ENCODE measurements at places on chromosomes 7 and 10. TPM values are rescaled to one million over a fixed set of nuclear protein-coding genes. Genes with fewer than 3 reads are reported as not detected.

DNA sequence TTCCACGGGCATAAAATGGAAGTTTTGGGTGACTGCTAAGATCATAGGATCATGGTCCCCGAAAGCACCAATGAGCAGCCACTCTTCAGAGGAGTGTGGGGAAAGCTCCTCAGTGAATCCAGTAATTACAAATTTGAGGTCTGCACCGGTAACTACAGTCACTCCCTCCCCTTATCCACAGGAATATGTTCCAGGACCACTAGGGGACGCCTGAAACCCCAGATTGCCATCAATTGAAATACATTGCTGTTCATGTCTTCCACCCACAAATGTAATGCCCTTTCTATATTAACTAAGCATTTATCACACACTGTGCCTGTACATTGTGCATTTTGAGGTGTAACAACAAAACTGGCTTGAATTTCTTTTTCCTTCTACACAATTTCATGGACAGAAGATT, 447.9 kb upstream of the PFKP start:
- no peak for DNase-seq

- no peak for DNase-seq
These were observed 69.6 kb upstream of the RAPGEF5 start for GRCh38 chr7:22426463-22427094.

GRCh38 chr7:25664593-25664992, 436.3 kb upstream of the NPVF start:
- no peak for DNase-seq

GRCh38 chr10:30182191-30183054, 123.0 kb upstream of the JCAD start:
- DNase-seq: no peak

Gene TUBAL3
- not detected for polyA plus RNA-seq

DNA sequence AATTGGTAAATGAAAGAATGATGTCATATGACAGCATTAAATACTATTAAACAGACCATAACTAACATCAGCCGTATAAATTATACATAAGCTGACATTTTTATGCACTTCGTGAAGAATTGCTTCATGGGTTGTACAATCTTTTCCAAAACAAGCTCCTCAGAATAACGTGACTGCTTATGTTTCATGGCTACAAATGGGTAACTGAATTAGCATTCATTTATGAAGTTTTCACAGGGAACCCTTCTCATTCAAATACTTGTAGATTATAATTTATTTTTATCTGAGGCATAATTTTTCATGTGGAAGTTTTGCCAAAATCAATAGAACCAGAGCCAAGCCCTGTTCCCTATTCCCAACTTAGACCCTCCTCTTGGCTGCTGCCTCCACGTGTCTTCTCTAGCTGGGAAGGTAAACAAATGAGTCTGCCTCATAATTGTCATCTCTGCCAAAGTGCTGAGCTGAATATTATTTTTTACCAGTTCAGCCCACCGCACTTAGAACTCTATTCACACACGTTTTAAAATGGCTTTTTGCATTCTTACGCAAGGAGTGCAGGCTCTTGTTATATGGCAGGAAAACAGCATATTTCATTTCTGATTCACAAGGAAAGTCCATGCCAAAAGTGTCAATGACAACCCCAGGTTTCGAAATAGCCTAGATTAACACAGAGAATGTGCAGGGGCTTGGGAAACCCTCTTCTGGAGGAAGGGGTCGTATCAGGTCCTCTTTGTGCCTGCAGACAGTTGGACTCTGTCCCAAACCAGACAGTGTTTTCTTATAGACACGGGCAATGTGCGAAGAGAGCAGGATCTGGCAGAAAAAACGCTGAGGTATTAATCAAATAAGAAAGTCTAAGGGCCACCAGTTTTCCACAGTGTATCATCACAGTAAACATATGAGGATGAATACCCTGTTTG, 370.7 kb upstream of the MGMT start:
- DNase-seq: peak; percentile 49

Gene ATAD1
- polyA plus RNA-seq: 8.5 TPM

Gene CLRN3
- not detected for polyA plus RNA-seq

- no peak for DNase-seq
These were observed 142.6 kb downstream of the TWIST1 start for GRCh38 chr7:18974803-18975202.

- DNase-seq: no peak
These were observed 89.5 kb upstream of the CCNY start for GRCh38 chr10:35246770-35247343.

- no peak for DNase-seq
These were observed 46.4 kb upstream of the KMT2E start for GRCh38 chr7:104967595-104967994.

GRCh38 chr7:71155236-71155635, 23.3 kb downstream of the GALNT17 start:
- DNase-seq: no peak

Gene ABLIM1
- 42.9 TPM for polyA plus RNA-seq

Gene LRIT1
- polyA plus RNA-seq: not detected

DNA sequence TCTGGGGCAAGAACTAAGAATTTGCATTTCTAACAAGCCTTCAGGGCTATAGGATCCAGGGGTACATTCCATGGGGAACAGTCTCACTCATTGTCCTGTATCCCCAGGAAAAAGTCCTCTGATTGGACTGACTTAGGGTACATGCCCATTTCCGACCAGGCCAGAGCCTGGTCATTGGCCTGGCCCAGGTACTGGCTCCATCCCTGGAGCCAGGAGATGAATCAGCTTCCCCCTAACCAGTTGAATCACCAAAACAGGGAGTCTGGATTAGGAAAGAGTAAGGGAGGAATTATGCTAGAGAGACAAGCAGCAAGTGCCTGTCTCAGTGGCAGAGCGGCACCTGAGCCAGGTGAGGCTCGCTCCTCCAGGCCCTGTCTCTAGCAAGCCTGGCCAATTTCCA, 137.5 kb downstream of the FGFR2 start:
- DNase-seq: no peak

DNA sequence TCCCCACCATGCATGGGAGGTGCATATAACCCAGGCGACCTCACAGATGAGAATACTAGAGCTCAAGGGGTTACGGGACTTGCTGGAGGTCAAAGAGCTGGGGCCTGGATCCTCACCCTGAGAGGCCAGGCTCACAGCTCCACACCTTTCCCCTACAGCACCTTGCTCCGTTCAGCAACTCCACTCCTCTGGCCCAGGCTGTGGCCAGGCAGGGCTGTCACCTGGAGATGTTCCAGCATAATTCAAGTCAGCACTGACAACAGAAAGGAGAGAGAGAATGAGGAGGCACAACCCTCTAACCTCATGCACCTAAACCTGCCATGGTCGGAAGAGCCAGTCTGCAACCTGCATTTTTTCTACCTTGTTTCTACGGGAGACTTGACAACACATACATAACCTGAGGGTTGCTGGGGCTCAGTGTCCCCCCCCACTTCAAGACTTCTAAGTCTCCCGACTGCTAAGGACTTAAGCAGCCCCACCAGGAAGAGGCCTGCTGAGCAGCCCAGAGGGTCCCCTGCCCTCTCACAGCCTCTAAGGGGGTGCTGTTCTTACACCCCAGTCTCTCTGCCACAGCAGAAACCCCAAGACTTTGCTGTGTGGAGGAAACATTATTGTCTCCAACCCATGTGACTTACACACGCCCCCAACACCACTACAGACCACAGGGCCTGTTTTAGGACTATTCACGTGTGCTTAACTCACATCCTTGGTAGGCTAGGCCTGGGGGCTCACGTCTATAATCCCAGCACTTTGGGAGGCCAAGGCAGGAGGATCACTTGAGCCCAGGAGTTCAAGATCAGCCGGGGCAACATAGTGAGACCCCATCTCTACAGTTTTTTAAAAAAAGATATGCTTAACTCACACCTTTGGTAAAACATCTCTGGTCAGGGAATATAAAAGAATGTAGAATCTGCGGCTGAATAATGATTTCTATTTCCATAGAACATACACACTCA, 175.6 kb downstream of the FAM107B start:
- no peak for DNase-seq

DNA sequence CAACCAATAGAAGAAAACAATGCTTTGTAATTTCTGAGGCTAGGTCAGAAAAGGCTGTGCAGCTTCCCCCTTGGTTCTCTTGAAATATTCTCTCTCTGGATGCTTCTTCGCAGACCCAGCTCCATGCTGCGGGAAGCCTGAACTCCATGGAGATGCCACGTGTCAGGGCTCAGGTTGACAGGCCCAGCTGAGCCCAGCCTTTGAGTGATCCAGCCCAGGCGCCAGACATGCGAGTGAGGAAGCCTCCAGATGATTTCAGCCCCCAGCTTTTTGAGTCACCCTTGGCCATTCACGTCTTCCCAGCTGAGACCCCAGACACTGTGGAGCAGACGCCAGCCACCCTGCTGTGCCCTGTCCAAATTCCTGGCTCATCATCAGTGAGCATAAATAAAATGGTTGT, 378.4 kb upstream of the NRP1 start:
- no peak for DNase-seq

DNA sequence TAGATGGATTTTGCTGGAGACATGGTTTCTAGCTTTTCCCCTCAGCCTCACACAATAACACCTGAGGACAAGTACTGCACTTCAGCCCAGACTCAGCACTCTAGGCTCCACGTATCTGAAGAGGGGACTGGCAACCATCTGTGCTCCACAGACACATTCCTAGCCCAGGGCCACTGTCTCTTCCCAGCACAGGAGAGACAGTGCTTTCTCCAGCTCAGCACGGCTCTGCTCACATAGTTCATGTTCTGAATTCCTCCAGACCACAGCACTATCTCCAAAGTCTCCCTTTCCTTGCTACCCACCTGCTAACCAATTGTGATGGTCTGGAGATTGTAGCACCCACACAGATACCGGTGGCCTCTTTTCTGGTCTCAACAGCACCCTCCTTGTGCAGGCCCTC, 114.5 kb downstream of the HTR7 start:
- no peak for DNase-seq

DNA sequence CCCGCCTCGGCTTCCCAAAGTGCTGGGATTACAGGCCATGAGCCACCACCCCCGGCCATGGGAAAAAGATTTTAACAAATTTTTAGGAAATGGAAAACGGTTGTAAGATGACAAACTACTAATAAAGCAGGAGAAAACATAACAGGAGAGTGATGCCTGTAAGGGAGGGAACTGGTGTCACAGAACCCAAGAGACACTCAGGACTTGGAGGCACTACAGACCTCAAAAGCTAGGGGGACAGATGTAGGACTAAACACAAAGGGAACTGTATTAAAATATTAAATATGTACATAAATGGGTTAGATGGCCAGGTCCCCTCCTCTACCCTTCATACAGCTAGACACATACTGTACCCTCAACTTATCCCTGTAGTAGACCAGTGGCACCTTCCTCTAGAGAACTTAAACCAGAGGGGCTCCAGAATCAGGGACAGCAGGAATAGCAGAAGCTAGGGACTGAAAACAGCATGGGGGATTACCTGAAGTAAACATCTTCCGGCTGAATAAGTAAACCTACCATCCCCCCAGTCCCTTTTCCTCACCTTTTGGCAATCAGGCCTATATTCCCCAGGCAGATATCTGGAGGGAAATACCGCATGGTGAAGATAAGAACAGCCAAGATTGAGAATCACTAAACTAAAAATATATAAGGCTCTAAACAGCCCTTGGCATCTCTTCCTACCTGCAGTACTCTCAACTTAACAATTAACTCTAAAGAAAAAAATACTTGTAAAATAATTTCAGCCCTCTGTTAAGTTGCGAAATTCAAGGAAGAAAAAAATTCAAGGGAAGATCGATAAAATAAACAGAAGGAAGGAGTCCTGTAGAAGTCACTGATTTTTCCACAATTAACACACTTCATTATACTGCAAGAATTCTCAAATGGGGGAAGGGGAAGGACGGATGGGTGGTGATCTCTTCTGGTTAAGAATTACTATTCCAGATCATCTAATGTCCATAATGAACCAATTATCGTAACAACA, 15.5 kb downstream of the TM9SF3 start:
- no peak for DNase-seq

Gene MARCHF5
- polyA plus RNA-seq: 47.5 TPM

GRCh38 chr7:2893411-2893861, 49.3 kb upstream of the GNA12 start:
- DNase-seq: no peak

GRCh38 chr10:79186486-79187120, 117.8 kb downstream of the ZMIZ1 start:
- no peak for DNase-seq

- no peak for DNase-seq
These were observed 46.0 kb downstream of the ZNRF2 start for GRCh38 chr7:30330134-30331111.

- no peak for DNase-seq
These were observed 737 bp upstream of the NUB1 start for GRCh38 chr7:151340794-151341356.

- DNase-seq: no peak
These were observed 373.5 kb downstream of the KCNMA1 start for GRCh38 chr10:77264107-77264506.
